ENCODE measurements at places on chromosomes 16 and 17. TPM values are rescaled to one million over a fixed set of nuclear protein-coding genes. Genes with fewer than 3 reads are reported as not detected.

PALB2 gene
- 12.0 TPM for total RNA-seq

PRSS27 gene
- total RNA-seq: 1.6 TPM

DNA sequence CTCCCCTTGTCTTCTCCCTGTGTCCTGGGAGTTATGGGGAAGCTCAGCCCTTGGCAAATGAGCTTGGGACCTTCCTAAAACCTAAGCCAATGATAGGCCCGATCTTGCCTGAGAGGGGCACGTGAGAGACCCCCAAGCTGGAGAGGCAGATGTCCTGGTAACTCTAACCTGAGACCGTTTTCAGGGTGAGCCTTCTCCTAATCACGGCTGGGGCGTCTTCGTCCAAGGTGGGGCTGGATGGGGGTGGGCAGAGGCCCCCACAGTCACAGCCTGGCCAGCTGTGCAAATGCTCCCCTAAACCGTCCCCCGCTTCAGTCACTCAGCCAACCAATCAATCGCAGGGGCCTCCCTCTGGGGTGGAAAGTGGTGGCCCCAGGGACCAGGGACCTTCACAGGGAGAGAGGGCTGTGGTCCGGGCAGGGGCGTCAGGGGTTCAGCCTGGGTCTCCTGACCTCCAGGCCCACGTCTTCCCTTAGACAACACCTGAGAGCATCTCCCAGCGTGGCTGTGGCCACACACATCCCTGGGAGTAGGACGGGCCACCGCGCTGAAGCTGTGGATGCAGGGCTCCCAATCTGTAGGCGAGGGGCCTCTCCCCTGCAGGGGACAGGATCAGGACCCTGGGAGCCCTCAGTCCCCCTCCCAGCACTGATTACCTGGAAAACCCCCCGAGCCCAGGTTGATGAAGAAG, 30.6 kb downstream of the ACTG1 start:
- no peak for DNase-seq

GRCh38 chr17:50523208-50523607, 9.3 kb upstream of the EPN3 start:
- DNase-seq: no peak

GRCh38 chr17:7014995-7015958, 2.9 kb downstream of the RNASEK start:
- DNase-seq: no peak

GRCh38 chr16:31357324-31358109, 2.5 kb downstream of the ITGAX start:
- DNase-seq: no peak

GRCh38 chr17:3512505-3513171, 36.8 kb downstream of the ASPA start:
- DNase-seq: peak; percentile 72

DNA sequence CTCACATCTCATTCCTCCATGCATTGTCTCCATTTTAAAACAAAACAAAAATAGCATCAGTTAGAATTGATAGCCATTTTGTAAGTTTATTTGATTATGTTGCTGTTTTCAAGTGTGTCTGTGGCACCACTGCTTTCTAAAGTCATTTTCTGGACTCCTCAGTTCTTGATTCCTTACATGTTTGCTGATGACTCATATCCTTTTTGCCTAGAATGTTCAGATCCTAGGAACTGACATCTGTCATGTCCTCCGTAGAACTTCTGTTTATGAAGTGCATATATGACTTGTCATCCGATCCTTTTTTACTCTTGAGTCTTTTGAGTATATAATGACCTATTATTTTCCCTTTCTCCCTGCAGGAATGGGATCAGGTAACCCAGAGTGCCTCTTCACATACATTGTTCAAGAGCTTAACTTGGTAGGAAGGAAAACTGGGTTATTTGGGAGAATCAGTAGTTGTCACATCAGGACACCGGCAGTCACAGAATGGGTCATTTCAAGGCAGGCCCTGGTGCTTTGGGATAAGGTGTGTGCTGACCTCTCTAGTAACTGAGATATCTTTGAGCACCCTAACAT, 69.2 kb downstream of the MAP2K4 start:
- no peak for DNase-seq

- DNase-seq: no peak
Measured at GRCh38 chr17:12386225-12386624, 279.5 kb upstream of the MYOCD start.

GRCh38 chr17:1056761-1057160, 59.8 kb downstream of the TIMM22 start:
- DNase-seq: no peak

GRCh38 chr16:78252757-78253156, 153.3 kb downstream of the WWOX start:
- DNase-seq: no peak

DNA sequence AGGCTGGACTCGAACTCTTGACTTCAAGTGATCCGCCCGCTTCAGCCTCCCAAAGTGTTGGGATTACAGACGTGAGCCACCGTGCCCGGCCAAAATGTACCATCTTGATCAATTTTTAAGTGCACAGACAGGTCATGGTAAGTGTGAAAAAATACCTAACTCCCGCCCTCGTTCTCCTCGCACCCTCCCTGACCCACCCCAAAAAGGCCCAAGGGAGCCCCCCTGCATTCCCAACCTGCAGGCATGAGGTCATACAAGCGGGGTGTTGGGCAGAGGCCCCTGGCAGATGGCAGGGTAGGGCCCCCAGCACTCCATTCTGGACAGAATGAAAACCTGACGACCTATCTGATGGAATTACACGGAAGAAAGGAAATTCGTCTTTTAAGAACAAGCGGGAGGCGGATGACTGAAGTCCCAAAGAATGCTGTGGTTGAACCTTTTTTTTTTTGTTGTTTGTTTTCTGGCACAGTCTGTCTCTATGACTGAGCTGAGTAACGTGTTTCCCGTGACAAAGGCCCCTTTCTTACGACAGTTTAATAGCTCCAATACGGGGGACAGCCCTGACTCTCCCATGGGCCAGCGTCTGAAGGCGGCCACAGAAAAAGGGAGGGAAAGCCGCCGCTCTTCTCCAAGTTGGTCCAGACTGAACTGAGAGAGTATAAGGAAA, 376.4 kb downstream of the SLC39A11 start:
- peak; percentile 7 for DNase-seq

DNA sequence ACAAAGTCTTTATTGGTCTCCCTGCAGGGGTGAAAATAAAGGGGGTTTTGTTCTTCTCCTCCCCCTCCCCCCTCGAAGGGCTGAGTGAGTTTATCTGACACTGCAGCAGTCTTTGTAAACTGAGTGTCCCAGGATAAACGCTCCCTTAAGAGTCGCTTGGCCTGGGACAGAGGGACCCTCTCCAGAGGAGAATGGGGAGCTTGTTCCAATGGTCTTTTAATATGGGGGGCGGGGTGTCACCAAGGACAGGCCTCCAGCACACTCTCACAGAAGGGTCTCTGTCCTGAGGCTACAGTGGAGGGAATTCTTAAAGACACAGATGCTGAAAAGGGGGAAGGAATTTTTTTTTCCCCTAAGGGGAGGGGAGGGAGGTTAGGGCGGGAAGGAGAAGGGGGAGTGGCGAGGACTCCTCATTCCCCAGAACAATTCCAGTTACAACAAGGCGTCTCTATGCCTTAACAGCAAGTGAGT, 455.5 kb downstream of the SOX9 start:
- DNase-seq: no peak

GRCh38 chr17:26773189-26774188, 520.4 kb upstream of the WSB1 start:
- DNase-seq: no peak

DNA sequence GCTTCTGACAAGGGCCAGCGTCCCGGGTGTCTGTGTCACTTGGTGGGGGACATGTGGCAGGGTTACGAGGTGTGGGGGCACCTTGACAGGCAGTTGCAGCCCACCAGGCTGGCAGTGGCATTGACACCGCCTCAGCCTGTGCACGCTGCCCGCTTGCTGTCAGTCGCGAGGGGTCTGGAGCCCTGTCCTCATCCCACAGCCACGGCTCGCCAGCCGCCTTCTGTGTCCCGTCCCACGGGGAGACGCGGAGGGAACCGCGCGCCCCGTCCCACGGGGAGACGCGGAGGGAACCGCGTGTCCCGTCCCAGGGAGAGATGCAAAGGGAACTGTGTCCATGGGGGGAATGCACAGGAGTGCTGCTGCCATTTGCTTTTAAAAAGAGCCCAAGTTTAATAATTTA, 3.5 kb downstream of the PABPN1L start:
- DNase-seq: no peak

GRCh38 chr16:84503751-84504395, 586 bp downstream of the MEAK7 start:
- DNase-seq: no peak

DNA sequence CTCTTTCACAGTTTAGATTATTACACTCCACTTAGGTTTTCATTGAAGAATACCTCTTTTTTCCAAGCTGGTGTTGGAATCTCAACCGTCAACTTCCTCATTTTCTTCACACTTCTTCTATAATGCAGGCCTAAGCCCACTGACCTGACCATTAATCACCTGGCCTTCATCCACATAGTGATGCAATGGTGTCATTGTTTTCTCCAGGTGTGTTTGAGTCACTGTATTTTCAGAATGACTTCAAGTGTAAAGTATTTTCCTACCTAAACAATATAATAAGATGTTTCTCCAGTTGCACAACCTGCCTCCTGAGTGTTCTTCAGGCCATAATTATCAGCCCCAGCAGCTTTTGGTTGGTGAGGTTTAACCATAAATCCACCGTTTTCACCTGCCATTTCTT, 1675.1 kb downstream of the TP53TG3F start:
- DNase-seq: no peak

DNA sequence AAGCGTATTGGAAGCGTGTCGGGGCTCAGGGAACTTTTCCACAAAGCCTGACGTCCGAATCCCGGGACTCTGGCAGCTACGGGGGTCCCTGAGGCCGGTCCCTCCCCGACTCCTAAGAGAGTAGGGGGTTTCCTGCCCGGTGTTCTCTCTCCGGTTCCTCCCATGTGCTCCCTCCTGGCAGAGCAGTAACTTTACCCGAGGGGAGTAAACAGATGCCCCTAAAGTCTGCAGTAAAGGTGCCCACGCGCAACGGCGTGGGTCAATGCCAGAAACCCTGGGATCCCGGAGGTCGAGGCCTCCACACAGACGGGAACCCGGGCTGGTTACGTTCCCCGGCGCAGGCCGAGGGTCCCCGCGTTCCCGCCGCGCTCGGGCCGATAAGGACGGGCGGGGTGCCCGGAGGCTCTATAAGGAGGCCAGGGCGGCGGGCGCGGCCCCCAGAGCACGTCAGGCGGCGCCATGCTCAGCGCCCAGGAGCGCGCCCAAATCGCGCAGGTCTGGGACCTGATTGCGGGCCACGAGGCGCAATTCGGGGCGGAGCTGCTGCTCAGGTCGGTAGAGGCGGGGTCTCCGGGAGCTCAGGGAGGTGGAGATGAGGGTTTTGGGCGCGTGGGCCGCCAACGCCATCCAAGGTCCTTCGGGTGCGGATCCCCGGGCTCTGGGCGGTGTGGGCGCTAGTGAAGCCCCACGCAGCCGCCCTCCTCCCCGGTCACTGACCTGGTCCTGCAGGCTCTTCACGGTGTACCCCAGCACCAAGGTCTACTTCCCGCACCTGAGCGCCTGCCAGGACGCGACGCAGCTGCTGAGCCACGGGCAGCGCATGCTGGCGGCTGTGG, at the start of gene HBM:
Gene HBM, plus strand, starts transcription at position 440 of the 836 bp plus-strand sequence. Its CDS starts 20 bp downstream, at position 460.
- DNase-seq: no peak

DNA sequence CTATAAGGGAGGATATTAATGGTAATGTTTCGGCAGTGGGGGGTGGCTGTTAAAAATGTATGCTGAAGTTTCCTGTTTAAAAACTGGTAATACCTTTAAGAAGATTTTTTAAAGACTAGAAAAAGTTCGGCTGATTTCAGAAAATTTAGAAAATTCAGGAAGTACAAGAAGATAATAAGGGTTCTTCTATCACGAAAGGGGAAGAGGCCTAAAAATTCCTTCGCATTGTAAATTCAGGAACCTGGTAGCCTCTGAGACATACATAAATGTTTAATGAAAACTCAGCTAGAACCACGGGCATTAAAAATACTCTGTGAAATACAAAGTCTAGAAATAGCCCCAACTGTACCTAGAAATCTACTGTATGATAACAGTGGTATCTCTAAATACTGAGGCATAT, 181.2 kb downstream of the PARN start:
- no peak for DNase-seq

GRCh38 chr16:80259290-80259805, 281.4 kb upstream of the DYNLRB2 start:
- no peak for DNase-seq

GRCh38 chr17:64106918-64107317, 23.0 kb downstream of the ERN1 start:
- no peak for DNase-seq

- no peak for DNase-seq
Measured at GRCh38 chr17:71850812-71851211, 270.0 kb upstream of the SOX9 start.

GRCh38 chr17:21171970-21172510, 41.9 kb downstream of the TMEM11 start:
- no peak for DNase-seq

- DNase-seq: no peak
Measured at GRCh38 chr16:19715566-19715965, 2.5 kb downstream of the KNOP1 start.

DNA sequence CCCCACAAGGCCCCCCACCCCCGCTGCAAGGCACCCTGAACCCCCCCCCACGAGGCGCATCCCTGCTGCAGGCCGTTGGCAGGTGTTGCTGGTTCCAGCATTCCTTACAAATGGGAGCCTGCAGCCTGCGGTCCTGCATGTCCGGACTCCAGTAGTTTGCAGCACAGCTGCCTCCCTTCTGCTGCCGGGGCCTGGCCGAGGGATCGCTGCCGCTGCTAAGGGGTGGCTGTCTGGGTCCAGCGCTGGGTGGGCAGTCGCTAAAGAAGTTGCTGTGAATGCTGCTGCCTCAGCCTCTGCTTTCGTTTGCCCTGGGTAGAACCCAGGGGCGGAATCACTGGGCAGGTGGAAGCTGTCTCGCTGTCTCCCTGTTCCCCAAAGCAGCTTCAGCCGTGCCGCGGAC, 11.8 kb downstream of the UTS2R start:
- DNase-seq: no peak

DNA sequence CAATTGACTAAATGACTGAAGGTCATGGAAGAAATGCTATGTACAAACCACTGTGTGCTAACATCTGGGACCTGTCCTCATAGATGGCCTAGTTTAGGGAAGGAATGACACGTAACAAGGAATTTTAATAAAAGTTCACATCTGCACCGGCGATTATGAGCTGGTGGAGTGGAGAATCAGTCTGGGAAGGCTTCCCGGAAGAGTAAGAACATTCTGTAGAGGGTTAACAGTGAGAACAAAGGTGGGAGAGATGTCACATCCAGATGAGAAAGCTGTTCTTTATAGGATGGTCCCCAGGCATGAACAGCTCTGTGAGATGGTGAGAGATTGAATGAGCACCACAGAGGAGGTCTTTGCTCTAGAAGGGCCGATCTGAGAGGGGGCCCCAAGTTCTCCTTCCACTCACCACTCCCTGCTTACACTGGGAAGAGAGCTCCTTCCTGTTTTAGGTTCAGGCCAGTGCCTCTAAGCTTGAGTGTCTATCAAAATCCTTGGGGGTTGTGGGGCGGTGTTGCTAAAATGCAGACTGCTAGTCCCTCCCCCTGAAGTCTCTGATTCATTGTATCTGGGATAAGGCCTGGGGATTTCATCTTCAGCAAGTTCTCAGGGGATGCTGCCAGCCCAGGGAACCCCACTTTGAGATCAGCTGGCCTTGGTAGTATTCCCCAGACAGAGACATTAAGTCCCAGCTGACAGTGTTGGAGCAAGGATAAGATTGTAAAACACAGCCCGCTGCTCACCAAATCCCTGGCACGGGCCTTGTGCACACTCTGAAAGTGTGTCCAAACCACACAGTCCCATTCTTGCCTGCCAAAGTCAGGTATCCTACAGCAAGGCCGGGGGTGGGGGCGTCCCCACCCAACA, 294.7 kb upstream of the MAF start:
- DNase-seq: no peak

Data from occipital lobe (tissue), 3 donors.